Stimulated activated CD8-positive, alpha-beta memory T cell treated with anti-CD3 and anti-CD28 coated beads, Interleukin-7, amount 100 ng/mL, for 1 hour (primary cell): ENCODE measurements at places on chromosomes 3 and 15.

GRCh38 chr15:69700380-69700779 is 247.8 kb downstream of the RPLP1 start:
- DNase-seq = no peak

DNA sequence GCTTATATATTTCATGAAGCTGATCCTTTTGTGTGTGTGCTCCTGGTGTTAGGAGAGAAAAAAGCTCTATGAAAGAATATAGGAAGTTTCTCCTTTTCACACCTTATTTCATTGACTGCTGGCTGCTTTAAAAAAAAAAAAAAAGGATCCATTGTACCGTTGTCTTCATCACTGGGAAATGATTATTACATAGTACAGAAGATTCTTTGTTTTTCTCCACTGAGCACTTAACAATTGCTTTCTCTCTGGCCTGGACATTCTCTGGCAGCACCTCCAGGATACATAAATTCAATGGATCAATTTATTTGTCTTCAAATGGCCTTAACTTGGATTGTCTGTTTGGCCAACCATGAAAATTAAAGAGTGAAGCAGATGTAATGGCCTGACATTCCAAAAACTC is 37.2 kb downstream of the DPH3 start:
- no peak for DNase-seq

DNA sequence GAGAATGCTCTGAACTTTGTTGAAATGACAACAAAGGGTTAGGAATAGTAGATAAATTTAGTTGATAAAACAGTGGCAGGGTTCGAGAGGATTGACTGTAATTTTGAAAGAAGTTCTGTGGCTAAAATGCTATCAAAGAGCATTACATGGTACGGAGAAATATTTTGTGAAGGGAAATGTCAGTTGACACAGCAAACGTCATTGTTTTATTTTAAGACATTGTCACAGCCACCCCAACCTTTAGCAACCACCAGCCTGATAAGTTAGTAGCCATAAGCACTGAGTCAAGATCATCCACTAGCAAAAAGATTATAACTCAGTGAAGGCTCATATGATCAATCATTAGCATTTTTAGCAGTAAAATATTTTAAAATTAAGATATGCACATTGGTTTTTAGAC is 8.7 kb upstream of the ST3GAL6 start:
- no peak for DNase-seq

- no peak for DNase-seq
Measured at GRCh38 chr3:87167628-87168456, 59.3 kb upstream of the CHMP2B start.

DNA sequence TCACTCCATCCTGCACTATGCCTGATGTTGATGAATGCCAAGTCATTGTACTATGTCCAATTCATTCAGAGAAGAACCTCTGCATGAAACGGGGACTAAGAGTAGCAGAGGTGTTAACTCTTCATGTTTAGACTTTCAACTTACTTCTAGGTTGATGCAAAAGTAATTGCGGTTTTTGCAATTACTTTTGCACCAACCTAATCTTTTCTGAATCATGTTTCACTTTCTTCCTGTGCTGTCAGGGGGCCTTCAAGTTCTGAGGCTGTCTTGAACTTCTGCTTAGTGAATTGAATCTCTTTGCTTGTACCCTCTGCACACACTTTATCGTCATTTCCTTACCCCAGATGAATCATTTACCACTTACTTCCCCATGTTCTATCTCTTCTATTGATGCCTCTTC is 636.2 kb downstream of the NAALADL2 start:
- no peak for DNase-seq

DNA sequence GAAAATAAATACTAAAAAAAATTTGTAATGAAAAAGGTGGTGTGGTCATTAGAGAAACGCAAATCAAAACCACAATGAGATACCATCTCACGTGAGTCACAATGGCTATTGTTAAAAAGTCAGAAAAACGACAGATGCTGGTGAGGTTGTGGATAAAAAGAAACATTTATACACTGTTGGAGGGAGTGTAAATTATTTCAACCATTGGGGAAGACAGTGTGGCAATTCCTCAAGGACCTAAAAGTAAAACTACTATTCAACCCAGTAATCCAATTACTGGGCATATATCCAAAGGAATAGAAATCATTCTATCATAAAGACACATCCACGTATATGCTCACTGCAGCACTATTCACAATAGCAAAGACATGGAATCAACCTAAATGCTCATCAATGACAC is 120.3 kb downstream of the MYO9A start:
- no peak for DNase-seq

DNA sequence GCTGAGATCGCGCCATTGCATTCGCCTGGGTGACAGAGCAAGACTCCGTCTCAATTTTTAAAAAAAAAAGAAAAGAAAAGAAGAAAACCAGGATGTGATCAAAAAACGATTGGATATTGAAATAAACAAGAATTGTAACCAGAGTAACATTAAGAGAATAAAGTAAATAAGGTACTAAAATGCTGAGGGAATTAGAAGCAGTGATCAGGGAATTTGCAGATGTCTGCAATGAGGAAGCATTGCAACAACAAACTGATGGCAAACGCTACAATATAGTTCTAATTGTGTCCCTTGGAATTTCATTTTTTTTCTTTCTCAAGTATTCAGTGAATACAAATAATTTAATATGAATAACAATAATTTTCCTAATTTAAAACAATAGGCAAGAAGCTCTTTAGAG is 1077.5 kb downstream of the TBL1XR1 start:
- no peak for DNase-seq

DNA sequence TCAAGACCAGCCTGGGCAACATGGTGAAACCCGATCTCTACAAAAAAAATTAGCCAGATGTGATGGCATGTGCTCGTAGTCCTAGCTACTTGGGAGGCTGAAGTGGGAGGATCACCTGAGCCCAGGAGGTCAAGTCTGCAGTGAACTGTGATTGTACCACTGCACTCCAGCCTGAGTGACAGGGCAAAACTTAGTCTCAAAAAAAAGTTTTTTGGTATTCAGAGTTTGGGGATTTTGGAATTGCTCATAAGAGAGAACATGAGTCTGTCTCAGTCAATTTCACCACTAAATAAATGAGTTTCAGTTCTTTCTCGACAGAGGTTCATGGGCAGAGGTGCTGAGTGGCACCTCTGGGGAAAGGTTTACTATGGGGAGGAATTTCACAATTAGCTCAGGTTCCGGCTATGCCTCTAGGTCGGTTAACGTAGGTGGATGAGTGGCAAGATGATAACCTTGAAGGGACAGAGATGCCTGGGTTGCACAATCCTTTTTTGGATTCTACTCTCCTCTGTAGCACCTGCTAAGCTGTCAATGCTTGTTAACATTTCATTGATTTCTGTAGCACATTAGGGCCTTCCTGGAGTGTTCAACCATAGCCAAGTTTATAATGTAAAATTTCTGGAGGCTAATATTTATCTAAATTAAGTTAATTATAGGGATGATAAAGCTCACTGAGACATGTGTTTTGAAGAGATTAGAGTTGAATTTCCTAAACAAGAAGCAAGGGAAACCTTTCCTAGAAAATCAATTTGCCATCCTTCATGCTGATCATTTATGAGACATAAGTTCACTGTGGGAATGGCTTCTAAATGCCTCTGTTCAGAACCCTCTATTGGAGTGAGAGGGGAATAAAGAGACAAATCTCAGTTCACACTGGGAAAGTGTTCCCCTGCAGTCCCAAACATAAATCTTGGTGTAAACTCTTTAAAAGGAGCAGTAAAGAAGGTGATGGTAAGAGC is 37.4 kb upstream of the DCP1A start:
- no peak for DNase-seq
